ENCODE measurements at places on chromosomes 7 and 10.
A peak's percentile ranks its signal among the peaks of the same experiment; 100 is the strongest.

DNA sequence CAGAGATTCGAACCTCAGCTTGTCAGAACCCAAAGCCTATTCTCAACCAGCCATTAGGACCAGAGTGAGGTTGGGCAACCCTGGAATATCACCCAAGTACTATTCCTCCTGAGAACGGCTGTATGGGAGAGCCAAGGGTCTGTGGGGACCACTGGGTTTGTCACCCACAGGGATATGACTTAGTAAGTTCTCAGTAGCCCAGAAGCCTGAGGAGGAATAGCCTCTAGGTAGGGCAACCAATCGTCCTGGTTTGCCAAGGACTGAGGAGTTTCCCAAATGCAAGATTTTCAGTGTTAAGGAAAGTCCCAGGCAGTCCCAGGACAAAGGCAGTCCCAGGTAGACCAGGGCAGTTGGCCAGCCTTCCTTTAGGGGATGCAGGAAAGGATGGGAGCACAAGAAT is 46.7 kb downstream of the PNLIPRP2 start:
- DNase-seq: no peak

- no peak for DNase-seq
Measured at GRCh38 chr7:97006816-97007582, 1.6 kb downstream of the DLX6 start.

DNA sequence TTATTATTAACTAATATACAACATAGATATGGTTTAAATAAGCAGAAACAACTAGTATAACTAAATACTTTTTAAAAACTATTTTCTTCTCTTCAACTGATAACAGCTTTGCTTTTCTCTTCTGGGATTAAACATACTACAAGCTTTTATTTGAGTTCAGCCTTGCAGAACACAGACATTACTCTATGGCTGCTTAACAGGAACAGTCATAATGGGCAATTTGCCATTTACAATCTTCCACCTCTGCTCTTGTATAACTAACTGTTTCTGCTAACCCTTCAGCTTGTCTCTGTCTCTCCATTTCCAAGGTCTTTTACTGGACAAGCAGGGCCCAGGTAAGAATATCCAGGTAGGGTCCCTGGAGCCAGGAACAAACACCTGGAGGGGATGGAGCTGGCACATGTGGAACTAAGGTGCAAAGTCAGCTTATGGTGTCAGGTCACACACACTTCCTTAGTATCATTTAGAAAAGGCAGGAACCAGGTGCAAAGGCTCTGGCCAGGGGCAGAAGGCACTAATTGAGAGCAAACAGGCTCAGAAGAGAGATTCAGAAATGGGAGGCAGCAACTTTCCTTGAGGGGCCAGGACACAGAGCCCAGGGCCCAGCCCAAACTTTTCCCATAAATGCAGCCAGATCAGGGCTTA is 93.1 kb downstream of the STRA8 start:
- DNase-seq: peak; percentile 16

DNA sequence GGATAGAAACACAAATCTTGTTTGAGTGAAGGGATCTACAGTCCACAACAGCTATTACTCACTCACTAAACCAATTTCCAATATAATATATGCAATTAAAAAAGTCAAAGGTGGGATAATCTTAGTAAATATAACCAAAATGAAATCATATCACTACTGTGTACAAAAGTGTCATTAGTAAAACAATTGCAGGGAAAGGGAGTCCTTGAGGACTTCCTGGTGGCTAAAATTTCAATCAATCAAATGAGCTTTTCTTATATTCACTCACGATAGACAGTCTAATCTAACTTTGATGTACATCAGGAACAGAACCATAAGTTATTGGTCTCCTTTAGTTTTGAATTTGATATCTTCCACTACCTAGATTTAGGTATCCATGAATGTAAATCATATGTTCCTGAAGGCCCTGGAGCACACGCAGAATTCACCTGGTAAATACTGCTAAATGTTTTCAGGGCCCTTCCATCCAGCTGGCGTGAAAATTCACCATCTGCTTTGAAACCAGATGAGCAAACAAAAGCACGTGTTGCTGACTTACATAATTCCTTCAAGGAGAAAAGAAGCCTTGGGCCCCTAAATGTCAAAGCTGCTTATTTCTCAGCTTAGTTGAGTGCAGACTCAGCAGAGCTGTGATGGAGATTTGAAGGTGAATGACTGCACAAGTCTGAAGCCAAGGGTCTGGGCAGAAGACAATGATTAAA is 159.3 kb upstream of the TMEM196 start:
- DNase-seq: no peak

DNA sequence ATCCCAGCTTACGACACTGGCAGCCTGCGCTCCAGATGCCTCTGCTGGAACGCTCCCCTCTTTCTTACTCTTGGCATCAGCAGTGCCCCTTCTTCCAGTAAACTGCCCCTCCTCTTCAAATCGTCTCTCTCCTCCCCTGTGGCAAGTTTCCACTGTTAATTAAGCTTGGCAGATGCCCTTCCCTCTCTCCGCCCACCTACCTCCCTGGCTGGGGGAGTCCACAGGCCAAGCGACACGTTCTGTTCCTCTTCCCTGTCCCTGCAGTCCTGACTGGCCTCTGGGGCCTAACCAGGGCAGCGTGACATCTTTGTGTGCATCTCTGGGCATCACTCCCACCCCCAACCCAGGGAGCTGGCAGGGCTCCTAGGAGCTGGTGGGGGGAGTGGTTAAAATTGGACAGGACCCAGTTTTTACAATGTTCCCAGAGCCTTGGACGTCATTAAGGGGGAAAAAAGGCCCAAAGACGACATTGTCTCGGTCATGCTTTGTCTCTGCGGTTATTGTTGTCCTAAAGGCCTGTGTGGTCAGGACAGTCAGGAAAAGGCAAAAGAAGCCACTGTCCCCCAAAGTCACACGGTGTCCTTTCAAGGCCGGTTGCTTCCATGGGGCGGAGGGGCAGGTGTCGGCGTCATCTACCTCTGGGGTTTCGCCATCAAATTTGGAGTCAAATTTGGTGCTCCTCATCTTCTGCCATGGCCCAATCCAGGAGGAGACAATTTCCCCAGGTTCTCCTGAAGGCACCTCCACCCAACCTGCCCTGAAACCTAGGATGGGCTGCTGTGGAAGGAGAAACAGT is 54.2 kb downstream of the DLG5 start:
- peak; percentile 26 for DNase-seq

DNA sequence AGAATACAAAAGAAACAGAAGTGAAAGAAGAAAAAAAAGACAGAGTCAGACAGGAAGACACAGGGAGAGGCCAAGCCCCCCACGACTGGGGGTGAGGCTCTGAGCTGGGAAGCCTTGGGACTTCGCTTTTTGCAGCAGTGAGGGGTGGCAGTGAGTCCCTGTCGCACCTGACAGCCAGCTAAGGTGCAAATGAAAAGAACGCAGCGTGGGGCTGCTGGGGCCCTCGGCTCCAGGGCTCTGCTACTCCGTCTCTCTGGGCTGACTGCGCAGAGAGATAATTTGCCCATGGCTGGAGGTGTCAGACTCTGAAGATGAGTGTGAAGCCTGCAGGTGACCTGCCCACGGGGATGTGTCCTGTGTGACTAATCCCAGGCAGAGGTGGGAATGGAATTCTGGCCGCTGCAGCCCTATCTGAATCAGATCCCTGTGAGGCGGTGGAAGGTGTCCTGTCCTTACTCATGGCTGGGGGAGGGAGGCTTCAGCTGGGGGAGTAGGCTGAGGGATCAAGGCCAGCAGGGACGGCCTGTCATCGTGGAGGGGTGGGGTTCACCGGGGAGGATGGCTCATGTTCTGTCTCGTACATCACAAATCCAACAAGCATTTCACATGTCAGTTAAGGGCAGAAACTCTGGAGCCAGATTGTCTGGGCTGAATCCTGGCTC is 96.4 kb downstream of the SLIT1 start:
- no peak for DNase-seq

DNA sequence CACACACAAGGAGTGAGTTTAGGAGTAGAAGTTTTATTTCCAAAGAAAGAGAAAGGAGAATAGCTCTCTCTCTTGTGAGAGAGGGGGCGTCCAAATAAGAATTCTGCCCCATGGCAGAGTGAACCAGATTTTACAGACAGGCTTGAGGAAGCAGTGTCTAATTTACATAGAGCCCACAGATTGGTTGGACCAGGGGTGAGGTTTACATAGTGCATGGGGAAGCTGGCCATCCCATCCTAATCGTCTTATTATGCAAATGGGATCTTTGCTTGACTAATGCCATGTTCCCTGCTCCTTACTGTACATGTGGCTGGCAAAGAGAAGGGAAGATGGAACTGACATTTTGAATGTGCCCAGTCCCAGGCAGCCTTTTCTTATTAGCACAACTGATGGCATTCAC is 60.0 kb upstream of the ACSM6 start:
- DNase-seq: peak; percentile 18

DNA sequence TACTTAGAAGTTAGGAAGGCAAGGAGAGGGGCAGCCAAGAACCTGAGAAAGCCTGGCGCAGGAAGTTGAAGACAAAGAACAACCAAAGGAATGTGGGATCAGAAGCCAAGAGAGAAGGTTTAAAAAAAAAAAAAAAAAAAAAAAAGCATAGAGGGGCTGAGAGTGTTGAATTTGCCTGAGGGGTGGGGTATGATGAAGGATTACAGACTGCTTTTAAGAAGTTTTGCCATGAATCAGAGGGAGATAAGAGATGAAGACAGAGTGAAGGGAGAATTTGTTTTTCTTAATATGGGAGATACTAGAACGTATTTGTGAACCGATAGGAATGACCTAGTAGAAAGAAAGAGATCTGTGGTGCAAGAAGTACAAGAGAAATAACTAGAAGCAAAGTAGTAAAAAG is 6.7 kb downstream of the SLC26A4 start:
- DNase-seq: no peak

DNA sequence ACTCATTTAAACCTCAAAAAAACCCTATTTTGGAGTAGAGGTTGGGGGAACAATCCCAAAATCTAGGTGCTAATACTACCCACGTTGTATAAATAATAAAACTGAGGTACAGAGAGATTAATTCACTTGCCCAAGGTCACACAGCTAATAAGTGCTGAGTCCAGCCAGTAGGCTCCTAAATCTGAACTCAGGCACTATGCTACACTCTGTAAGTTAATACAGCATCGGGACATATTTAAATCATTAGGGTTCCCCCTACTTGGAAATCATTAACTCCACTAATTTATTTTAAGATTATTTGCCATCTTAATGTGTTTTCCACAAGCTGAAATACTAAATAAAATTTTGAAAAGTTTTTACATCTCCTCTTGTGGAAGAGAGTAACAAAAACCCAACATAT is 24.2 kb downstream of the PIP4K2A start:
- no peak for DNase-seq

DNA sequence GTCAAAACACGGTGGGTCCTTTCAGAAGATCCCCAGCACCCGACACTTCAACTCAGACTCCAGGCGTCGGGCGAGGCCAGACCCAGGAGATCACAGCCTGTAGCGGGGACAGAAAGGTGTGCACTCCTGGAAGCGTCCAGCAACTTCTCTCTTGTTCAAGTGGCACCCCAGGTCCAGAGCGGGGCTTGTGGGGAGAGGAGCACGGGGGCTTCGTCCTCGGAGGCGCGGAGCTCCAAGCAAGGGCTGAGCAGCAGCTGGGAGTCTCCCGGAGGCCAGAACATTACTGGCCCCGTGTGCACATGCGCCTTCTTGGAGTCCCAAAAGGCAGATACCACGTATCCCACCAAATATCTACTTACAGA is 54.9 kb downstream of the ZRANB1 start:
- DNase-seq: no peak
